Endothelial cell (in vitro differentiated cells): ENCODE measurements at places on chromosomes 3 and 15. TPM values are rescaled to one million over a fixed set of nuclear protein-coding genes. Genes with fewer than 3 reads are reported as not detected.
A peak's percentile ranks its signal among the peaks of the same experiment; 100 is the strongest.

DNA sequence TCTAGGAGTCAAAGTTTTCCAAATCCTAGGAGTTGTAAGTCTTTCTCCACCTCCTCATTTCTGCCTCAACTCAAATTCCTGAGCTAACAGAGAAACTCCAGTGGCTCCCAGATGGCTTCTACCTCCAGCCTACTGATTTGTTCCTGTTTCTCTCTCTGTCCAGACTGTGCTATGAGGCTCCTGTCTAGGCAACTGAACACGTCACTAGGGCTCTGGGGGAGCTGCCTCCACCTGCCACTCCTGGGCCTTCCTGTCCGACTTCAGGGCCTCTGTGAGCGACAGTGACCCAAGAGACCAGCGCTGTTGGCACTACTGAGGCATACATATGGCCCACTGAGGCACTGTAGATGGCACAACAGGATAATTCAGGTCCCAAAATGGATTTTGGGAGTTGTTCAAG, 71.4 kb downstream of the EXOG start:
- peaks cover 4% of the 10 kb centered on the region for H3K27me3 ChIP-seq
- H3K4me1 ChIP-seq: peaks cover 3% of the 10 kb centered on the region
- DNase-seq: no peak
- no peak overlapping the region for H3K4me3 ChIP-seq

DNA sequence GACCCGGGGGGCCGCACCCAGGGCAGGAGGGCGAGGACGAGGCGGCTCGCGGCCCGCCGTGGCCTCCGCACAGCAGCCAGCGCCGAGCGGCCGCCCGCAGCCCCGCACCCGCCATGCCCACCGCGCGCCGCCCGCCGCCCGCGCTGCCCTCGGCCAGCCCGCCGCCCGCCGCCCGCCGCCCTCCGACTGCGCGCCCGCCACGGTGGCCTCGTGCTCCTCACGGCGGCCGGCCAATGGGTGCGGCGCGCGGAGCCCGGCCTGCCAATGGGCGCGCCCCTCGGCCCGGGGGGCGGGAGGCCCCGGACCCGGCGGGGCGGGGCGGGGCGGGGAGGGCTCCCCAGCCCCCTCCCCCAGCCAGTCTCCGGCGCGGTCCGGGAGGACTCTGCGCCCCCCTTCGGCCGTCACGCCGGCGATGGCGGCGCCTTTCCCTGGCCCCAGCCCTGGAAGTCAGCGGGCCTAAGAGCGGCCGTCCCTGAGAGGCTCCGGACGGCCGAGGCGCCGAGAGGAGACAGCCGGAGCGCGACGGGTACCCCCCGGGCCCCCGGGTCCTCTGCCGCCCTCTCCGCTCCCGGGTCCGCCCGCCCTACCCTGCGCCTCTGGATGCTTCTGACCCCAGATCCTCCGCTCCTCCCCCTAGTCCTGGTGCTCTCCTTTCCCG, at the start of gene NT5DC2:
TSS of gene NT5DC2 (minus strand) at position 235 of the 658 bp plus-strand sequence. CDS start at position 115, 120 bp downstream.
- peak within 1 kb of the TSS; percentile 89 for H3K4me3 ChIP-seq
- peaks cover 16% of the 10 kb centered on the region for H3K36me3 ChIP-seq
- peaks cover 25% of the 10 kb centered on the region for H3K4me1 ChIP-seq
- DNase-seq: peak; percentile 76

GRCh38 chr3:187343670-187344069, 24.5 kb upstream of the RTP4 start:
- no peaks in the 10 kb centered on the region for H3K36me3 ChIP-seq
- no peak overlapping the region for H3K4me3 ChIP-seq
- no peaks in the 10 kb centered on the region for H3K4me1 ChIP-seq
- H3K27ac ChIP-seq: no peak overlapping the region

GRCh38 chr3:47010111-47010712, 30.7 kb downstream of the NBEAL2 start:
- peak; percentile 13 for DNase-seq
- peak overlapping the region; percentile 59 for H3K4me3 ChIP-seq
- H3K27me3 ChIP-seq: peaks cover 4% of the 10 kb centered on the region
- H3K36me3 ChIP-seq: peaks cover 28% of the 10 kb centered on the region
- H3K4me1 ChIP-seq: peaks cover 3% of the 10 kb centered on the region
- H3K27ac ChIP-seq: peak overlapping the region; percentile 67

GRCh38 chr15:26872206-26872605, 5.3 kb downstream of the GABRA5 start:
- peaks cover 2% of the 10 kb centered on the region for H3K27me3 ChIP-seq
- no peaks in the 10 kb centered on the region for H3K36me3 ChIP-seq
- H3K4me1 ChIP-seq: no peaks in the 10 kb centered on the region
- H3K4me3 ChIP-seq: no peak overlapping the region
- no peak for DNase-seq

DNA sequence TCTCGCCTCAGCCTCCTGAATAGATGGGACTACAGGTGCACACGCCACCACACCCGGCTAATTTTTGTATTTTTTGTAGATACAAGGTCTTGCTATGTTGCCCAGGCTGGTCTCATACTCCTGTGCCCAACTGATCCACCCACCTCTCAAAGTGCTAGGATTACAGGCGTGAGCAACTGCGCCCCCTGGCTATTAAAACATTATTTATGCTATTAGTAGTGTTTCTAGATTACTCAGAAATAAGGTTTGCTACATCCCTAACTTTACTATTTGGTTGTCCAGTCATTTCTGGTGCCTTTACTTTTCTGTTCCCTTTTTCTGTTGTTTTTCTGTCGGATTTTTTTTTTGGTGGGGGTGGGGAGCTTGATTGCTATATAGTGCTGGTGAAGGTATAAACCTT, 393.6 kb upstream of the TPM1 start:
- no peaks in the 10 kb centered on the region for H3K4me1 ChIP-seq
- H3K4me3 ChIP-seq: no peak overlapping the region
- no peaks in the 10 kb centered on the region for H3K27me3 ChIP-seq
- H3K36me3 ChIP-seq: peaks cover 8% of the 10 kb centered on the region

DNA sequence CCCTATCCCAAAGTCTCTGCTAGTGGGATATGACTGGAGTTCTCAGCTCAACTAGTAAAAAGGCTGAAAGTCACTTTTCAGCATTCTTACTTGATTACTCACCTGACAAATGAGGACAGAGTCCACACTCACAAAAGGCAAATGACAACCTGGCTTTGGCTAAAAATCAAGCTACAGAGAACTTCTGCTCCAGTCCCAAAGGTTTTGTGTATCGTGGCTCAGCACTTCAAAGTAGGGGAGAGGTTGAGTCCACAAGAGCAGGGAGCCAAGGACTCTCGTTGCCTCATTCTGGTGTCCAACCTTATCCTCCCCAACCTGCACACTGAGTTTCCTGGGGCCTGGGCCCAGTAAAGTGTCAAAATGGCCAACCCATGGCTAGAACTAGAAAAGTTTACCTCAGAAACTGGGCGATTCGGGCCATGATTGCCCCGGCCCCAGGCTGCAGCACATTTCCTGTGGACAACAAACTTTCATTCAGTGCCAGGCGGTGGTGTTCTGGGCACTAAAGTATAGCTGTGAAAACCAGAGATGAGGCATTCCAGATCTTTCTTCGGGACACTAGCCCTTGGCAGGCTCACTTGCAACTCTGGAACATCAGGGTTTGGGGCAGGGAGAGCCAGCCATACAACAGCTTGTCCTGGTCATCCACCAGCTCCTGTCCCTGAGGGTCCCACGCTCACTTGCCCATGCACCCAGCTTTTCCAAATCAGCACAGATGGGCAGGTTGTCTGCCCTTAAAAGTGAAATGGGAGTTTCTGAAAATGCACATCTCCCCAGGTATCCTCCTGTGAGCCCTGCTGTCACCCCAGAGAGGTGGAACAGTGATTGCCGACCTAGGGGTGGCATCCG, 3.1 kb downstream of the ACAA1 start:
- H3K4me3 ChIP-seq: peak overlapping the region; percentile 21
- H3K27me3 ChIP-seq: peaks cover 7% of the 10 kb centered on the region
- no peak overlapping the region for H3K27ac ChIP-seq
- H3K36me3 ChIP-seq: peaks cover 25% of the 10 kb centered on the region
- DNase-seq: no peak
- peaks cover 21% of the 10 kb centered on the region for H3K4me1 ChIP-seq

- H3K27me3 ChIP-seq: peaks cover 5% of the 10 kb centered on the region
- H3K27ac ChIP-seq: peak within 1 kb of the TSS; percentile 38
- peak within 1 kb of the TSS; percentile 91 for H3K4me3 ChIP-seq
- H3K36me3 ChIP-seq: peaks cover 6% of the 10 kb centered on the region
- peaks cover 3% of the 10 kb centered on the region for H3K4me1 ChIP-seq
- peak; percentile 53 for DNase-seq
Measured at GRCh38 chr15:90529371-90530249, at the start of gene CRTC3. CRTC3 (plus strand) TSS chr15:90529923; CDS start chr15:90530072, 149 bp downstream.

GRCh38 chr3:120749843-120750242, 7.3 kb downstream of the GTF2E1 start:
- DNase-seq: no peak
- peaks cover 31% of the 10 kb centered on the region for H3K4me1 ChIP-seq
- no peak overlapping the region for H3K27ac ChIP-seq
- peaks cover 34% of the 10 kb centered on the region for H3K36me3 ChIP-seq
- no peak overlapping the region for H3K4me3 ChIP-seq
- peaks cover 1% of the 10 kb centered on the region for H3K27me3 ChIP-seq

DNA sequence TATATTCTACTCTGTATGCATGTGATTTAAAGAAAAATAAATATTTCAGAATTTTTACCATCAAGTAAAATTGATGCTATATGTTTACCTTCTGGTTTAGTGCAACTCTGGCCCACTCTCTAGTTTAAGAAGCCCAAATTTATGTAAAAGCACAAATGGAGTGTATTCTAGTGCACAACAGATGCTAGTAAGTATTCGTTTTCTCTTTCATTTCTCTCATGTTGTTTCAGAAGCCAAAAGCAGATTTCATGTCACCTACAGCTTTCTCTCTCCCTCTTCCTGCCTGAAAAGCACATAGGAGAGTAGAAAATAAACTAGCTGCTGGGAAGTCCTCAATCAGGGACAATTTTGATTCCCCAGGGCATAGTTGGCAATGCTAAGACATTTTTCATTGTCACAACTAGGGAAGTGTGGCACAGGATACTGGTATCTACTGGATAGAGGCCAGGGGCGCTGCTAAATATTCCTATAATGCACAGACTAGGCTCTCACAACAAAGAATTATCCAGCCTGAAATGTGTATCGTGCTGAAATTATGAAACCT, 147.4 kb upstream of the ARHGEF26 start:
- H3K27me3 ChIP-seq: peaks cover 2% of the 10 kb centered on the region
- no peak for DNase-seq
- H3K4me3 ChIP-seq: no peak overlapping the region
- no peaks in the 10 kb centered on the region for H3K4me1 ChIP-seq

GRCh38 chr15:56871185-56871584, 47.3 kb upstream of the TCF12 start:
- H3K4me1 ChIP-seq: peaks cover 3% of the 10 kb centered on the region
- H3K27ac ChIP-seq: peak overlapping the region; percentile 94
- H3K4me3 ChIP-seq: no peak overlapping the region
- no peaks in the 10 kb centered on the region for H3K27me3 ChIP-seq

DNA sequence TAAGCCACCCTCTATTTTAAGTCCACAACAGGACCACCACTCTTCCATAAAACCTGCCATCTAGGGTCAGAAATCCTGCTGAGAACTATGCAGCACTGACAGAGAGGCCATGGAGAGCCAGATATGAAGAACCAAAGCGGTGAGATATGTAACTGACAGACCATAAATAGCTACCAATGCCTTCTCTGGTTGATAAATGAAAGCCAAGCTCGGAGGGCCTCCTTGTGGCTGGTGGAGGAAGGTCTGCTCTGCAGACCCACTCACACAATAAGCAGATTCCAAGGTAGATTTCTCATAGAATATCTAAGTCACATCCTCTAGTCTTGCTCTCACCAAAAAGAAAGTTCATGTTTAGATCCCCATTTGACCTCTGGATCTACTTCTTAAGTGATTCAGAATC, 38.9 kb downstream of the RYK start:
- peaks cover 9% of the 10 kb centered on the region for H3K36me3 ChIP-seq
- DNase-seq: peak; percentile 53
- peaks cover 9% of the 10 kb centered on the region for H3K4me1 ChIP-seq
- H3K27ac ChIP-seq: no peak overlapping the region

- no peak for DNase-seq
- H3K4me1 ChIP-seq: peaks cover 3% of the 10 kb centered on the region
- no peak overlapping the region for H3K27ac ChIP-seq
- peaks cover 13% of the 10 kb centered on the region for H3K36me3 ChIP-seq
- no peak overlapping the region for H3K4me3 ChIP-seq
- H3K27me3 ChIP-seq: no peaks in the 10 kb centered on the region
Measured at GRCh38 chr3:17730318-17730967, 12.0 kb downstream of the TBC1D5 start.

DNA sequence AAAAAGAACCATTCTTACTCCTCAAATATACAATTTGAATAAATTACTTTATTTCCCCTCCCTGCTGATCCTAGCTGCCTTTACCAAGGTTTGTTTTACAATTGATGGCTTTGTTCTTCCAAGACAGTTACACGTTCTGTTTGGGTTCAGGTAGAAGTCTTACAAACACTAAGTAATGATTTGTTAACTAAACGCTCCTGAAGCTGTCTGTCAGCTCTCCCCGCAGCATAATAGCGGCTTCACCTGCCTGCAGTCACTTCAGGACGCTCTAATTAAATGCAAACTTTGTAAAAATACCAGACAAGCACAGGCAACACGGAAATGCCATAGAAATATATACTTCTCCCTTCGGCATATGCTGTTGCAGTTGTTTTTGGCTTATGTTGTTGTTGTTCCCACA, 176.4 kb upstream of the MDFIC2 start:
- H3K27me3 ChIP-seq: no peaks in the 10 kb centered on the region
- H3K36me3 ChIP-seq: no peaks in the 10 kb centered on the region
- no peaks in the 10 kb centered on the region for H3K4me1 ChIP-seq
- H3K27ac ChIP-seq: no peak overlapping the region
- DNase-seq: no peak
- no peak overlapping the region for H3K4me3 ChIP-seq

- H3K4me3 ChIP-seq: no peak overlapping the region
- peaks cover 25% of the 10 kb centered on the region for H3K36me3 ChIP-seq
- H3K27ac ChIP-seq: peak overlapping the region; percentile 78
- H3K27me3 ChIP-seq: no peaks in the 10 kb centered on the region
- H3K4me1 ChIP-seq: peaks cover 19% of the 10 kb centered on the region
Measured at GRCh38 chr3:170107941-170108340, 70.1 kb downstream of the GPR160 start.

DNA sequence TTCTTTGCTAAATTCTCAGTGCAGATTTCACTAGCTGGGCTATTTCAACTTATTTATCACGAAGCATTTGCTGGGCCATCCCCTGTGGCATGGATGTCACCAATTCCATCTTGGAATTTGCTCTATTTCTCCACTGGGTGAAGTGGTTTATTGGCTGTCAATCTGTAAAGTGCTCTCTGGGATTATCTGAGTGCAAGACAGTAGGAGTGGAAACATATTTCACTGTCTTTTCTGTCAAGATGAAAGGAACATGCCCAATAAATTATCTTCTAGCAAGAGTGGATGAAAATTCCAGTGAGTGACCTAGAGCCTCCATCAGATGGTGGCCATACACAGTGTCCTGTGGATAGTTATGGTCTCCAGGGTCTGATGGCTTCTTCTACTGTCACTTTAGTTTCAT, 25.1 kb upstream of the CTDSPL start:
- peaks cover 5% of the 10 kb centered on the region for H3K27me3 ChIP-seq
- H3K4me3 ChIP-seq: no peak overlapping the region
- peaks cover 10% of the 10 kb centered on the region for H3K36me3 ChIP-seq
- H3K27ac ChIP-seq: no peak overlapping the region
- DNase-seq: no peak

- H3K4me1 ChIP-seq: peaks cover 5% of the 10 kb centered on the region
- no peaks in the 10 kb centered on the region for H3K27me3 ChIP-seq
- no peak overlapping the region for H3K27ac ChIP-seq
- no peak overlapping the region for H3K4me3 ChIP-seq
Measured at GRCh38 chr15:31758126-31758525, 272.2 kb upstream of the CHRNA7 start.

Gene ZPLD1
- not detected for total RNA-seq

Gene FBXW12
- not detected for total RNA-seq

Gene HRH1
- 0.90 TPM for total RNA-seq
